ENCODE measurements at places on chromosomes 16 and 17. TPM values are rescaled to one million over a fixed set of nuclear protein-coding genes. Genes with fewer than 3 reads are reported as not detected.

The TBC1D3D gene
- total RNA-seq = not detected

The SNX11 gene
- 7.1 TPM for total RNA-seq

The TPSG1 gene
- total RNA-seq = not detected

The TMEM92 gene
- not detected for total RNA-seq

The MAPK7 gene
- total RNA-seq = 55.0 TPM

The SLC5A11 gene
- 1.8 TPM for total RNA-seq

The SYCE1L gene
- total RNA-seq = 4.5 TPM

The AIPL1 gene
- total RNA-seq = not detected

The EVI2A gene
- 7.6 TPM for total RNA-seq

The CD300H gene
- not detected for total RNA-seq

The PIK3R6 gene
- total RNA-seq = not detected

The PRRT2 gene
- total RNA-seq = 1.2 TPM

The SCN4A gene
- not detected for total RNA-seq

The CMTM1 gene
- total RNA-seq = 0.25 TPM

The CRHR1 gene
- total RNA-seq = not detected

The P2RX1 gene
- not detected for total RNA-seq

The CAMTA2 gene
- total RNA-seq = 16.0 TPM

The SNAI3 gene
- not detected for total RNA-seq

The HYDIN gene
- total RNA-seq = 0.24 TPM

The PRSS53 gene
- total RNA-seq = 1.2 TPM

The TBC1D3H gene
- total RNA-seq = not detected

The PITPNM3 gene
- total RNA-seq = 1.2 TPM

The CUEDC1 gene
- total RNA-seq = 21.6 TPM

The GRIN2C gene
- total RNA-seq = under 0.01 TPM

The SALL1 gene
- total RNA-seq = 1.5 TPM

The KRTAP2-3 gene
- not detected for total RNA-seq

The ABCA10 gene
- 2.8 TPM for total RNA-seq

The MYH8 gene
- not detected for total RNA-seq

The EPX gene
- not detected for total RNA-seq

The PRSS36 gene
- total RNA-seq = not detected

The SHBG gene
- total RNA-seq = 0.83 TPM

The PRKCB gene
- 0.15 TPM for total RNA-seq

The DHRS7B gene
- total RNA-seq = 33.7 TPM
